ENCODE measurements at places on chromosomes 16 and 17.

DNA sequence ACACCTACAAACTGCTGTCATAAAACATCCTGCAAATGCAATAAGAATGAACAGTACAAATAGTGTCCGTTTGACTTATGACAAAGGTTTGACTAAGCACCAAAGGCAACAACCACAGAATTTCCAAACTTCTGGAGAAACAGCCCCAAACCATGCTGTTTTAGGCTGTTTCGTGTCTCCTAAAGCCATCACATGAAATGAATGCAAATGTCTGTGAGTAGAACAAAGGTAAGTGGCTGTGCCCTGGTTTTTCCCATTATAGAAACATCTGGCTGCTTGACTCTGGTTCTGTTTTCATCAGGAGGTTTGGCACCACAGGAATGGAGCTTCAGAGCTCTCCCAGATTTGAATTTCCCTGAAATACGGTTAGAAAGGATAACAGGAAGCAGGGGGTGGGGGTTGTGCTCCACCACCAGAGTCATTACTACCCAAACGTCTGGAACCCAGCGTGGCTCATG, 4.6 kb upstream of the EMP2 start:
- no peak for DNase-seq

DNA sequence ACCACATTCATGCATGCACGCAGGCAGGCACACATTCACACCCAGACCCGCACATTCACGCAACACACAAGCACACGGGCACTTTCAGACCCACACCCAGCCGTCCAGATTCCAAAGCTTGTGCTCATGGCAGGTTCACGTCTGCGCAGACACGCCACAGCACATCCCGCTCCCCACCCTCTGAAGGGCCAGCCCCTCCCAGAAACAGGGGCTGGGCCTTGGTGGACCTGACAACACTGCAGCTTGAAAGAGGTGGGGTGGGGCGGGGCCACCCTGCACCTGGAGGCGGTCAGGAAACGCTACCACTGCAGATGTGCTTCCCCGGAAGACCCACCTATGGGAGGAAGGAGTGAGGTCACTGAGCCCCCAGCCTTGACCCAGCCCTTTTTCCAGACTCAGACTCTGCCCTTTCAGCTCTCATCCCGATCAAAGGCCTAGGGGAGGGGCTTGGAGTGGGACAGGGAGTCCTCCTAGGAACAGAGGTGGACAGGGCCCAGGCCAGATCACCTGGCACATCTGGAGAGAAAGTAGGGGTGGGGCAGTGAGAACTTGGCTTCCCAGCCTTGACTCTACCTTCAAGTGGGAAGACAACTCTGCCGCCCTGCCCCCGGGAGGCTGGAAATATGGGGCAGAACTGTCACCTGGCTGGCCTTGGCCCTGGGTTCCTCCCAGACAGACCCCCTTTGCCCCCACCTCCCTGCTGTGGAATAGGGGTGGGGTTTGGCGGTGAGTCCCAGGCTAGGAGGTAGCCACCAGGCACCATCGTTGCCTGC, 11.0 kb downstream of the P3H4 start:
- DNase-seq, result no peak

DNA sequence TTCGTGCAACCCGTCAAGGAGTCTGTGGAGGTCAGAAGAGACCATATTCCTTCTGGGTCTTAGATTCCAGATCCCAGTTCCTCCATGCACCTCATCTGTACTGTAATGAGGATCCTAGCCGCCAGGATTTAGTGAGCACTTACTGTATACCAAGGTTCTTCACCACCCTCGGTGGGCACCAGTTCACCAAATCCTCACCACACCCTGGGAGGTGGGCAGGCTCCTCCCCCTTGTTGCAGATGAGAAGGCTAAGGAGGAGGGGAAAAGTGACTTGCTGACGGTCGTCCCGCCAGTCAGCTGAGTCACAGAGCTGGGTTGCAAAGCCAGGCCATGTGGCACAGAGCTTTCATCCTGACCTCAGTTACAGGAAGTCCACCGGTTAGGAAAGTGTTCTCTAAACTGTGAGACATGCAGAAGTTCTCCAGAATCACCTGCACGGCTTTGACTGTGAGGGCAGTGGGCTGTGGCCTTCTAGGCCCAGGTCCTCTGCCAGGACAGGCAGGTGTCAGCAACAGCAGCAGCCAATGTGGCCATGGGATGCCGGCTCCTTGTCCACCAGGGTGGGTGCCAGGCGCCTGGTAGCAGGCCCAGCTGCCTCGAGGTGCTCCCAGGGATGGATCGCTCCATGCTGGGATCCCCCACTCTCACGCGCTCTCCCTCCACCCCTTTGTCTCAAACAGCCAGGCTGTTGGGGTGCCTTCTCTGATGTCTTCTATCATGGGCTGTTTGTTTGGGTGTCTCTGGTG, 240.3 kb upstream of the GSE1 start:
- DNase-seq, result peak; percentile 24

- DNase-seq, result no peak
These were observed 8.4 kb downstream of the FSCN2 start for GRCh38 chr17:81536299-81537290.

GRCh38 chr17:11554042-11554441, 44.2 kb upstream of the DNAH9 start:
- no peak for DNase-seq

DNA sequence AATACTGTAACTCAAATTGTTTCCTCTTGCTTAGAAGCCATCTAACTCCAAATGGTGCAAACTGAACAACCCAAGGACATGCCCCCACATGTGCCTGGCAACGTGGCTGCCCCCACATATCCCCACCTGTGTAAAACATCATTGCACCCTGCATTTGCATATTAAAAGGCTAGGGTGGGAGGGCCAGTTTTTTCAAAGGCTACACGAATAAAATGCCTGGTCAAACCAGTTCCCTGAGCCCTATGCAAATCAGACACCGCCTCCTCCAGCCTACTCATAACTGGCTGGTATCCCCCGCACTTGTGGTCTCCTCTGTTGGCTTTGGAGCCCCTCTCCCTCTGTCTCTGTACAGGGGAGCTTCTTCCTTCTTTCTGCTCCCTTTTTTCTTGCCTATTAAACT, 26.7 kb downstream of the C16orf54 start:
- no peak for DNase-seq

DNA sequence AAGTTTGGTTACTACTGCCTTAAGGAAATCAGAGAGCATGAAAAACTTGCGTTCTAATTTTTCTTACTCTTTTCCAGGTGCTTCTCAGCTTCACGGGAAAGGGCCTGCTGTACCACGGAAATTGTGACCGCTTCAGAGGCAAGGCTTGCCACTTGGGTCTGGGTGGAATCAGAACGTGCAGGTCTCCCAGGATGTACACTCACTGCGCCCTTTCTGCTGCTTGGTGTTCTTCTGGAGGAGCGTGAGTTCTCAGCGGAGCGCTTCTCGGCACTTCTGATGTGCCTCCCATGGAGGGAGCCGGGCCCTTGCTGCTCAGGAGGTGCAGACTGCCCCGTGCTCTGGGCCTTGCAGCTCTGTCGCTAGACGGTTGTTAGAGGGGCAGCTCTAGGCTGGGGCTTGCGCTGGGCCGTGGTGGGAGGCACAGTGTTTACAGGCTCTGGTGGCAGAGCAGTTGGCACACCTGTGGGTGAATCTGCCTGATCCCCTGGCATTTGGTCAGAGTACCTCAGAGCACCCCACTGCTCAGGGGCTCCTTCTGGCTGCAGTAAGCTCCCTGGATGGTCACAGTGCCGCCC, 32.8 kb downstream of the UBN1 start:
- no peak for DNase-seq

DNA sequence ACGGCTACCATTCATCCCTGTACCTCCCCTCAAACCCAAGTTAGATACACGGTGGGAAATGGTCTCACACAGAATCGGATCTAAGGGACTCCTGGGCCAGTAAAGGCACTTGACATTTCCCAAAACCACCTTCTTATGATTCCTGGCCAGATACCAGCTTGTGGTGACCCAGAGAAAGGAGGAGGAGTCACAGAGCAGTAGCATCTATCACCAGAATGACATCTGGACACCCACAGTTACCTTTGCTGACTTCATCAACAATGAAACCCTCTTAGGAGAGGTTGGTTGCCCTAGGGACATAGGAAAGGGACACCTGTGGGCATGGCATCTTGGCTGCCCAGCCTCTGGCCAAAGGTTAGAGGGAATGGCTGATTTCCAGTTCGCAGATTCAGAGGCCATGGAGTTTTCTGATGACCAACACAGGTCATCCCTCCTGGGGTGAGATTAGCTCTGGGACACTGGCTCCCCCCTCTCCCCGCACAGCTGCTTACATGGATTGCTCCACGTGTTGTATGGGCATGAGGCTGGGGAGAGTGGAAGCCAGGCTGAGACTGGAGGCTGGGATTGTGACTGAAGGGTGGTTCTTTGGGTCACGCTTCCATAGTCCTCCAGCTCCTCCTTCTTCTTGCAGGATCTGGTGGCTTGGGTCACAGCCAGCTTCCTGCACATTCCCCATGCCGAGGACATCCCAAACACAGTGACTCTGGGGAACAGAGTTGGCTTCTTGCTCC, 1.4 kb upstream of the AOC3 start:
- no peak for DNase-seq

GRCh38 chr16:80852261-80852872, 48.0 kb upstream of the CDYL2 start:
- DNase-seq, result no peak

DNA sequence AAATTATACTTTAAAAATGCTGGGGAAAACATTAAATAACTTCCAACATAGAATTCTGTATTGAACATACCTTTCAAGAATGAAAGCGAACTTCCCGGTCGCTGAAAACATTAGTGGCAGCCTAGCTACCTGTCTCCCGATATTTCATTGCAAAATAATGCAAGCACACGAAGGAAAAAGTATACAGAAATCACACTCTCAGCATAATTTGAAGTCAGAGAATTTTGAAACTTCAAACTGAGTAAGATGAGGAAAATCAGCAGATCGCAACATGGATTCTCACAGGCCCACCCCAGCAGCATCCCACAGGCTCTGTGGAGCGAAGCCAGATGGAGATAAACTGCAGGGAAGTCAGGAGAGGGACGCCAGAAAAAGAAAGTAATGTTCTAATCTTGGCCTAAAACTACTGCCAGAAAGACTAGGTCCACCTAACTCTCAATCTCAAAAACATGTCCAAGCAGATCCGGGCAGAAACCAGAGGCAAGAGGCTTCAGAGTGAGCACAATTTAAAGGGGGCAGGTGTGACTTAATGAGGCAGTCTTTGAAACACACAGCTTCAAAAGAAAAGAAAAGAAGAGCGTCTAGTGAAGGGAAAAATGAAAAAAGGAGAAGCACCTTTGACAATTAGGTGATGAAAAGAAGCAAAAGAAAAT, 4.8 kb upstream of the GOSR1 start:
- DNase-seq, result no peak

Data from CD4-positive, alpha-beta T cell treated with Interferon alpha-2 for 1 hour (primary cell).